Lower lobe of right lung (tissue), 2 donors: ENCODE measurements at places on chromosomes 1 and 21.

DNA sequence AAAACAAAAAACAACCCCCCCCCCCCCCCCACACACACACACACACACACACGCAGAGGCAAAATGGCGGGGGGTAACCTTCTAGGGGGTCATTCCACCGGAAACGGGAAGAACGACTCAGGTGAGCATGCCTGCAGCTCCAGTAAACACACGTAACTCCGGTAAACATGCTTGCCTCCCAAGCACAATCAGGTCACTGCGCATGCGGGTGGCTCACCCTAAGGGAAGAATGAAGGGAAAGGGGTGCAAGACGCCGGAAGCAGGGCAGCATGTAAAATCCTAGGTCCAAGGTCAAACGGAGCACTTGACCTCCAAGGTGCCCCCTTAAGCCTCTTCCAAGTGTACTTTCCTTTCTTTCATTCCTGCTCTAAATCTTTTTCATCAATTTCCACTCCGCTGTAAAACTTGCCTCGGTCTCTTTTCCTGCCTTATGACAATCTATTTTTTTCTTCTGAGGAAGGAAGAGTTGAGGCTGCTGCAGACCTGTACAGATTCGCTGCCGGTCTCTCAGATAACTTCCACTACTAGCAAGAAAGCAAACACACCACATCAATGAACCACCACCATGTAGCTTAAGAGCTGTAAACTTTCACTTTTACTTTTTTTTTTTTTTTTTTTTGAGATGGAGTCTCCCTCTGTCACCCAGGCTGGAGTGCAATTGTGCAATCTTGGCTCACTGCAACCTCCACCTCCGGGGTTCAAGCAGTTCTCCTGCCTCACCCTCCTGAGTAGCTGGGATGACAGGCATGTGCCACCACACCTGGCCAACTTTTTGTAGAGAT lies 21.0 kb upstream of the CBR3 start:
- no peaks in the 10 kb centered on the region for H3K36me3 ChIP-seq
- H3K27me3 ChIP-seq: no peaks in the 10 kb centered on the region
- peak overlapping the region; percentile 51 for H3K4me3 ChIP-seq
- DNase-seq: peak; percentile 90

DNA sequence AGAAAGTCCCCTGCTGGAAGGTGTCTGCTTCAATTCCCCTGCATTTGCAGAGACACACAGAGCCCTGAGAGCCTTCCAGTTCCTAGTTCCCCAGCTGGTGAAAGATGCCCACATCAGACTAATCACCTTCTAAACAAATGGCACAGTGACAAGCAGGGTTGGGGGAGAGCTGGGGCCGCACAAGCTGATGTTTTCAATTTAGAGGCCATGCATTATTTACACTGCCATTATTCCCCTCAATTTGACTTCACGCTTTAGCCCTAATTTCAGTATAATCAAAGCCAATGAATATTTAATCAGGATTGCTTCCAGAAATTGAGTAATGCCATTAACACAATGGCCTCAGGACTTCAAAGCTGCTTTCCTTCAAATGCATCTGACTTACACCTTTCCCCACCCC lies 81.5 kb downstream of the BEND5 start:
- H3K27me3 ChIP-seq: peaks cover 1% of the 10 kb centered on the region
- no peak for DNase-seq
- H3K36me3 ChIP-seq: no peaks in the 10 kb centered on the region
- H3K4me3 ChIP-seq: no peak overlapping the region
- no peak overlapping the region for H3K27ac ChIP-seq
- H3K4me1 ChIP-seq: no peaks in the 10 kb centered on the region

GRCh38 chr1:112727716-112728115 lies 12.6 kb upstream of the PPM1J start:
- H3K4me1 ChIP-seq: peaks cover 4% of the 10 kb centered on the region
- H3K4me3 ChIP-seq: no peak overlapping the region
- no peak overlapping the region for H3K27ac ChIP-seq
- DNase-seq: no peak

GRCh38 chr1:201116091-201116490 lies 3.9 kb upstream of the CACNA1S start:
- peaks cover 3% of the 10 kb centered on the region for H3K4me1 ChIP-seq
- no peak for DNase-seq
- no peak overlapping the region for H3K27ac ChIP-seq
- H3K4me3 ChIP-seq: no peak overlapping the region

GRCh38 chr1:229365569-229365968 lies 22.7 kb upstream of the CCSAP start:
- H3K36me3 ChIP-seq: no peaks in the 10 kb centered on the region
- H3K27me3 ChIP-seq: peaks cover 18% of the 10 kb centered on the region
- no peak overlapping the region for H3K27ac ChIP-seq

- H3K4me3 ChIP-seq: no peak overlapping the region
- H3K27ac ChIP-seq: no peak overlapping the region
- no peaks in the 10 kb centered on the region for H3K4me1 ChIP-seq
- H3K27me3 ChIP-seq: no peaks in the 10 kb centered on the region
These were observed 15.5 kb downstream of the WNT2B start for GRCh38 chr1:112524251-112524650.
